A549 treated with GW870086 at 1 μM for 4 hours (cell line): ENCODE measurements at places on chromosomes 5 and 9. TPM values are rescaled to one million over a fixed set of nuclear protein-coding genes. Genes with fewer than 3 reads are reported as not detected.

The KCNMB1 gene
- total RNA-seq, result not detected in 5 replicates

The ACER2 gene
- 2.3 to 3.1 TPM (median 2.9 TPM) in 5 replicates for total RNA-seq

The FOXD4L3 gene
- 0.11 to 0.12 TPM in 2 of 5 replicates, not detected in the others for total RNA-seq

The AQP7 gene
- total RNA-seq, result 0.21 to 0.64 TPM (median 0.43 TPM) in 5 replicates

The CDKN2A gene
- 0.19 TPM in 1 of 5 replicates, not detected in the others for total RNA-seq

The SPINK7 gene
- not detected in 5 replicates for total RNA-seq

The NRG2 gene
- total RNA-seq, result 1.4 to 2.2 TPM (median 1.6 TPM) in 5 replicates

The SERF1A gene
- total RNA-seq, result 1.2 to 1.8 TPM (median 1.3 TPM) in 4 of 5 replicates, not detected in the other

The TAF1L gene
- total RNA-seq, result 0.02 TPM in 1 of 5 replicates, not detected in the others

The NSG2 gene
- total RNA-seq, result 0.25 TPM in 1 of 5 replicates, not detected in the others

The SPATA31E1 gene
- not detected in 5 replicates for total RNA-seq

The NEUROG1 gene
- not detected in 5 replicates for total RNA-seq

The FUT7 gene
- total RNA-seq, result 0.06 TPM in 1 of 5 replicates, not detected in the others

The JAKMIP2 gene
- total RNA-seq, result not detected in 5 replicates

The SREK1IP1 gene
- 8.6 to 10.2 TPM (median 9.5 TPM) in 5 replicates for total RNA-seq

The CDO1 gene
- not detected in 5 replicates for total RNA-seq

The ZDHHC21 gene
- 1.5 to 3.9 TPM (median 3.1 TPM) in 5 replicates for total RNA-seq

The SLC26A2 gene
- total RNA-seq, result 34.5 to 56.7 TPM (median 50.3 TPM) in 5 replicates

The ENTPD8 gene
- total RNA-seq, result 0.08 to 0.31 TPM (median 0.23 TPM) in 5 replicates

The PCDHGA12 gene
- not detected in 5 replicates for total RNA-seq

The SLC4A9 gene
- total RNA-seq, result 0.09 to 0.18 TPM (median 0.10 TPM) in 3 of 5 replicates, not detected in the others

The ARSI gene
- total RNA-seq, result 28.6 to 39.5 TPM (median 34.0 TPM) in 5 replicates

The PAPPA gene
- total RNA-seq, result 18.8 to 29.7 TPM (median 26.2 TPM) in 5 replicates

The ANKRD34B gene
- total RNA-seq, result 0.05 to 0.12 TPM (median 0.06 TPM) in 4 of 5 replicates, not detected in the other

The MUSK gene
- total RNA-seq, result not detected in 5 replicates

The AGPAT2 gene
- total RNA-seq, result 68.2 to 110 TPM (median 105 TPM) in 5 replicates

The PCDHB9 gene
- total RNA-seq, result 0.05 TPM in 1 of 5 replicates, not detected in the others

The RGS7BP gene
- total RNA-seq, result not detected in 5 replicates

The SPIN1 gene
- 28.8 to 40.6 TPM (median 35.5 TPM) in 5 replicates for total RNA-seq

The DMRTA1 gene
- total RNA-seq, result 0.55 to 0.83 TPM (median 0.77 TPM) in 5 replicates

The TIMD4 gene
- 0.48 to 1.3 TPM (median 0.90 TPM) in 5 replicates for total RNA-seq

The IFNA21 gene
- total RNA-seq, result not detected in 5 replicates

The SLC6A18 gene
- not detected in 5 replicates for total RNA-seq

The PSMB7 gene
- 311 to 354 TPM (median 328 TPM) in 5 replicates for total RNA-seq

The COL15A1 gene
- 0.23 to 0.77 TPM (median 0.56 TPM) in 5 replicates for total RNA-seq

The HTR1A gene
- total RNA-seq, result not detected in 5 replicates

The MED10 gene
- 74.7 to 82.3 TPM (median 75.2 TPM) in 5 replicates for total RNA-seq

The GZMA gene
- not detected in 5 replicates for total RNA-seq

The TEX48 gene
- not detected in 5 replicates for total RNA-seq

The SYK gene
- 0.22 to 0.54 TPM (median 0.28 TPM) in 3 of 5 replicates, not detected in the others for total RNA-seq

The PCDHA13 gene
- 0.07 to 0.17 TPM (median 0.10 TPM) in 5 replicates for total RNA-seq
